DMS53 (cell line): ENCODE measurements at places on chromosomes 16 and 17.

- no peak for DNase-seq
Observed at GRCh38 chr16:27922433-27922832, 141.1 kb downstream of the GSG1L start.

- DNase-seq = no peak
Observed at GRCh38 chr16:66293207-66293735, 73.2 kb upstream of the CDH5 start.

GRCh38 chr17:50046179-50046578 lies 9.7 kb upstream of the ITGA3 start:
- DNase-seq = no peak

- DNase-seq = no peak
Observed at GRCh38 chr16:60727851-60728250, 1308.4 kb downstream of the CDH8 start.

- no peak for DNase-seq
Observed at GRCh38 chr16:69424935-69425784, 741 bp downstream of the CYB5B start.

DNA sequence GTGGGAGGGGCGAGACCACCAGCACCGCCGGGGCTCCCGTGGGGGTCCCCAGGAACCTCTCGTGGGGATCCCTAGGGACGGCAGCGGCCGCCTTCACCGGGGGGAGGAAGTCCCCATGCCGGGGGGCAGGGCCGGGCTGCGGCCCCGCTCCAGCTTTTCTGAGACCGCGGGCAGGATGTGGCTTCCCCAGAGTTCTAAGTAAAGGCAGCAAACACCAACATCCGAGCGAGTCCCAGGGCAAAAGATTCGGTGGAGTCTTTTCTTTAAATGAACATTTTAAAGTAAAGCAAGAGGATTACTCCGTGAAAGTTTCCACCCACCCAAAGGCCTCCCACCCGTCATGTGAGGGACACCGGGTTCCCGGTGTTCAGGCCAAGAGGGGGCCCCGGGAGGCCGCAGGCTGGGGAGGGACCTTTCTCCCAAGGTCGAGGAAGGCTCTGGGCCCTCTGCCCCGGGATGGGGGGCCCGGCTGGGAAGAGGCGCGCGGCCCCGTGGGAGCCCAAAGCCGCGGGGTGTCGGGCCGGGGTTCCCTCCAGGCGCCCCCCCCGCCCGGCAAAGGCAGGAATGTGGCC lies 137.2 kb upstream of the RPH3AL start:
- no peak for DNase-seq

DNA sequence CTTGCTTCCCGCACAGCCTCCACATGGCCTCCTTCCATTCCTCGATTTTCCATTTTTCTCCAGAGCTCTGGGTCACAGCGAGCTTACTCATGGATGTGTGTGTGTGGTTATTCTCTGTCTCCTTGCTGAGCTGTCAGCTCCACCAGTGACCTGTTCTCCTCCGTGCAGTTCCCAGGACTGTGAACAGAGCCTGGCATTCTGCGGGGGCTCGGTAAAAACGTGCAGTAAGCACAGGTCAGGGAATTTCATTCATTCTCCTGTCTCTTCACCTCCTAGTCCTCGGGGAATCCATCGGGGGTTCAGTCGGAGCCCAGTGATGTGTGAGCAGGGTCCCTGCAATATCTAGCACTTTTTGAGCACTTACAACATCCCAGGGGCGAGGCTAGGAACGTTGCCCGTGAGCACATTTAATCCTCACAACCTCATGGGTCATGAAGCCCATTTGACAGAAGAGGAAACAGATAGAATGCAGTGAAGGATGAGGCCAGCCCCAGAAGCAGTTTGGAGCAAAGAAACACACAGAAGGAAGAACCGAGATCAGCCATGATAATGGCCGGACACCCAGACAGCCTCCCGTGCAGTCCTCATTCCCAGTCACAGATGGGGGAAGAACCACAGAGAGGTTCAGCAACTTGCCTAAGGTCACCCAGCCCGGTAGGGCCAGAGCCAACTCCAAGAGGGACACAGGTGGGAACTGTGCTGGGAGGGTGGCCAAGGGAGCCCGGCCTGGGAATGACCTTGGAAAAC lies 183.2 kb upstream of the GSE1 start:
- no peak for DNase-seq

DNA sequence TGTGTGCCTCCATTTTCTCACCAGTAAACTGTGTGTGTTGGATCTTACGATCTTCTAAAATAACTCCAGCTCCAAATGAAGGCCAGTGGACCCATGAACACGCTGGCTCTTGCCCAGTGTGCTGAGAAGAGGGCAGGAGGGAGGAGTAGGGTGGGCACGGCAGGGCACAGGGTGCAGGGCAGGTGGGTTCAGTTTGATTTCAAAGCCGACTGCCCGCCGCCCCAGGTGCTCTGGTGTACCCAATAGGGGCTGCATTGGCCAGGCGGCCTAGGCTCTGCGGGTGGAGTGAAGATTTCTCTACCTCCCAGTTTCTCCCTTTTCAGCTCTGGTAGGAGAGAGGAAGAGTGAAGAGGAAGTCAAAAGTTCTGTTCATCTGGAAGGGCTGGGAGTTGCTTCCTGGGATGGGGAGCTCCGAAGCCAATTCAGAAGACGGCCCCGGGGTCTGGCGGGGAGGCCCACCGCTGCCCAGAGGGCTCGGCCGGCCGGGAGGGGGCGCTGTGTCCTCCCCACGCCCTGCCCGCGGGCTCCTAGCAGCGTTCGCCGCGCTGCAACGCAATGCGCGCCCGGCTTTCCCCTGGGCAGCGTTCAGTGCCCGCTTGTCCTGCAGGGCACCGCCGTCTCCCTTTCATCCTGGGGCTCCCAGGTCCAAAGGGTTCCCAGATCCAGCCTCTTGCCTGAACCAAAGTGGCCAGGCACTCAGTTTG lies 1.1 kb upstream of the CRHR1 start:
- DNase-seq = peak; percentile 81

- DNase-seq = no peak
Observed at GRCh38 chr16:13435415-13435814, 484.5 kb upstream of the ERCC4 start.

GRCh38 chr16:7755347-7755882 lies 422.8 kb downstream of the RBFOX1 start:
- no peak for DNase-seq

GRCh38 chr16:84964386-84965128 lies 46.8 kb downstream of the ZDHHC7 start:
- no peak for DNase-seq

GRCh38 chr17:82560802-82561428 lies 41.4 kb downstream of the FOXK2 start:
- no peak for DNase-seq

- no peak for DNase-seq
Observed at GRCh38 chr16:23855010-23855409, 19.2 kb downstream of the PRKCB start.

DNA sequence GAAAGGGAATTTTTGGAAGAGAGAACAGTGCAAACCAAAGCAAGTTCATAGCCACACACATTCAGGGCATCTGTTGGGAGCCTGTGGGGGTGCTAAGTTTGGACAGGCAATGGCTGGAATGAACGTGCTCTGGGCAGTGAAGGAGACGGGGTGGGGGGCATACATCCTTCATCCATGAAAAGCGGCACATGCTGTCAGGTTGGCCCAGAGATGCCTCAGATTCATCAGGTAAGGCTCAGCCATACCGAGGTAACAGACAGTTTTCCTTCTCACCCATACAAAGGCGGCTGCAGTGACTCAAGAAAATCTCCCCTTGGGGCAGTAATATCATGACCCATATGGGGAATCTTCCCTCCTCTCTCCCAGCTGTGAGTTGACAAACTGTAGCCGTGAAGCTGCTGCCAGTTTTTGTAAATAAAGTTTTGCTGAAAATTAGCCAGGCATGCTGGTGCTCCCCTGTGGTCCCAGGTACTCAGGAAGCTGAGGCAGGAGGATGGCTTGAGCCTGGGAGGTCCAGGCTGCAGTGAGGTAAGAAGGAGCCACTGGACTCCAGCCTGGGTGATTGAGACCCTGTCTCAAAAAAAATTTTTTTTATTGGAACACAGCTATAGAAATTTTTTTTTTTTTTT lies 9.2 kb upstream of the UBALD2 start:
- DNase-seq = no peak

- no peak for DNase-seq
Observed at GRCh38 chr17:60656499-60656898, 21.2 kb upstream of the BCAS3 start.

GRCh38 chr17:9199571-9200551 lies 178.6 kb downstream of the NTN1 start:
- no peak for DNase-seq

DNA sequence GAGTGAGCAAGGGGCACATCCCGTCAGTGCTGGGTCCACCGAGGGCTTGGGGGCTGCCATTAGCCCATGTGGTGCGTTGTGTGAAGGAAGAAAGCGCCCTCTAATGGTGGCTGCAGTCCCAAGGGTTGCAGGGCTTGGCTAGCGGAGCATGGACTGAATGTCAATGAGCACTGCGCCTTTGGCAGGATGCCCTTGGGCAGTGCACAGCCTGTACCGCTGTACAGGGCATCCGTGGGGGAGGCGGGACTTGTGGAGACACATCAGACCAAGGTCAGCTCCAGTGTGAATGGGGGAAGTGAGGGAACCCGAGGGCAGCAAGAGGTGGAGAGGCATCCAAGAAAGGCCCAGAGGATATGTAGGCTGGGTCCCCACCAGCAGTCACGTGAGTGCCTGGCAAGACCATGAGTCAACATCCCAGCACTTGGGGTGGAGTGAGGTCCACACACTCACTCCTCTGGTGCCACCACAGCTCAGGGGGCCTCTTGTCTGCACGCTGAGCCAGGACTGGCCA lies 75.5 kb upstream of the MED9 start:
- peak; percentile 62 for DNase-seq

DNA sequence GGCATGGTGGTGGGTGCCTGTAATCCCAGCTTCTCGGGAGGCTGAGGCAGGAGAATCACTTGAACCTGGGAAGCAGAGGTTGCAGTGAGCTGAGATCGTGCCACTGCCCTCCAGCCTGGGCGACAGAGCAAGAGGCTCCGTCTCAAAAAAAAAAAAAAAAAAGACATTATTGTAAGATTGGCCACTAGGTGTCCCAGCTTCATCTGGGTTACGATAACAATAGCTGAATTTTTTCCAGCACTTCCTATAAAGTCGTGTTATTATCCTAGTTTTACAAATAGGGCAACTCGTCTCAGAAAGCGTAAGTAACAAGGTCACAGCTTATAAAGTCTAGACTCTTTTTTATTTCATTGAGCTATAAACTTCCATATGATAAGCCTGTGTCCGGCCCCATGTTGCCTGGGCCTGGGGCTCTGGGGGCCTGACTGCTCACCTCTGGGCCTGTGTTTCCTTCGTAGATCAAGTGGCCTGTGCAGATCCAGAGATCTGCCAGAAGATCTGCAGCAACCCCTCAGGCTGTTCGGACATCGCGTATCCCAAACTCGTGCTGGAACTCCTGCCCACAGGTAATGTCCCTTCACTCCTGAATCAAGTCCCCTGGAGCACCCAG lies 60.5 kb downstream of the SLC5A11 start:
- DNase-seq = peak; percentile 28

DNA sequence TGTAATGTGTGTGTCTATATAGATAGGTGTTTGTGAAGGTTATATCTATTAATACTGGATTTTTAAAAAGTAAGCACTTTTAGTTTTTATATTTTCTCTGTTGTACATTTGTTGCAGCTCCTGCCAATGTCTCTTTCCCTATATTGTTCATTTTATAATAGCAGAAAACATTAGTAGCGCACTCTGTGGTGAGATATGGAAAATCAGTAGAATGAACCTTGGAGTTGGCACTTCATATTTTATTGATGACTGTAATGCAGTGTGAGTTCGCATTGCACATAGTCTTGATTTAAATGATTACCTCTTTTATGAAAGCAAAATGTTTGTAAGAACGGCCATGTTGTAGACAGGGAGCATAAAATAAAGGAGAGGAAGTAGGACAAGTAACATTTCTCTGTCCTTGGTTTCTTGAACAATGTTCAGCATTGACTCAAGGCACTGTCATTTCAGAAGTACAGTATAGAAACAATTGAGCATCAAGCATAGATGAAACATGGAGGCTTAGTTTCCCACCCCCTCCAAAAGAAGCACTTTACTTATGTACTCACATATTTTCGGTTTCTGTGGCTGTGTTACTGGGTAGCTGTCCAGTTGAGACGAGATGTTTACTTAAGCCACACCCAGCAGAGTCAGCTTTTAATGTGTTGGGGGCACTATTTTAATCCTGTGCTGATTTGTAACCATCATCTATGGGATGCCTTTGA lies 74.0 kb downstream of the TANC2 start:
- peak; percentile 7 for DNase-seq

GRCh38 chr16:31519759-31520431 lies 7.8 kb upstream of the AHSP start:
- DNase-seq = no peak

DNA sequence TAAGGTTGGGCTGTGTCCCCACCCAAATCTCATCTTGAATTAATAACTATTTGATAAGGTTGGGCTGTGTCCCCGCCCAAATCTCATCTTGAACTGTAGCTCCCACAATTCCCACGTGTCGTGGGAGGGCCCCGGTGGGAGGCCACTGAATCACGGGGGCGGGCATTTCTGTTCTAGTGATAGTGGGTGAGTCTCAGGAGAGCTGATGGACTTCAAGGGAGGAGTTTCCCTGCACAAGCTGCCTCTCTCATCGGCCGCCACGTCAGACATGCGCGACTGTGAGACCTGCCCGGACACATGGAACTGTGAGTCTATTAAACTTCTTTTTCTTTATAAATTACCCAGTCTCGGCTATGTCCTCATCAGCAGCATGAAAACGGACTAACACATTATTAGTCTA lies 44.9 kb upstream of the METRNL start:
- no peak for DNase-seq

- peak; percentile 94 for DNase-seq
Observed at GRCh38 chr17:72592242-72592966, 471.6 kb downstream of the SOX9 start.

DNA sequence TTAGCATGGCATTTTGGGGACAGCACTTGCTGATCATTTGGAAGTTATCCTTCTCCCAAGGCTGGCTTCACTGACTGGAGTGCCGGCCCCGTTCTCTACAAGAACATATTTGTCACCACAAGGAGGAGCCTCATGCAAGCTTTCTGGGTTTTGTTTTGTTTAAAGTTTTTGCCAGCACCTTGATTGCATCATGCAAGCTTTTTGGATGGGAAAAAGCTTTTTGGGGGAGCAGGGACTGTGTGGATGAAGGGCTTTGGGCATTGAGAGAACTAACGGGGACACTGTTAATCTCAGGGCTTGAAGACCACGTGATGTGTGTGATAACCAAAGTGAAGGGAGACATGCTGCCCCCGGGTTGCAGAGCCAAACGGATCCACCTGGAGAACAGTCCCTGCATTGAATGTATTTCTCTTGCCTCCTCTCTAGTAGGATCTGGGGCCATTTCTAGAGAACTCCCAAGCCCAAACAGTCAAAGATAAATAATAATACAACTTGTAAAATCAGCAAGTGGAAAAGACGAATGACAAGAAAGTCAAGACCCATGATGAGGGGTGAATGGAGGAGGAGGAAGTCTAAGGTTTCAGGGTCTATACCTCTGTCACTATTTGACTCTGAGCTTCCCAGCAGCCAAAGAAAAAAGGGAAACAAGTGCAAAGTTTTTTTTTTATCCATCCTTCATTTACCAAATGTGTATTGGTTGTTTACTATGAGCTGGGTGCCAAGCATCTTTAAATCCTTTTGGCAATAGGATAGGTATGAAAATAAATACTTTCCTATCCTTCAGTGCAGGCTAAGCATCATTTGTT lies 17.2 kb downstream of the TMEM114 start:
- peak; percentile 42 for DNase-seq

GRCh38 chr16:89689142-89689541 lies 2.7 kb downstream of the CDK10 start:
- DNase-seq = no peak
